ENCODE measurements at places on chromosomes 16 and 17.

- no peak for DNase-seq
These were observed 14.3 kb downstream of the CMTM3 start for GRCh38 chr16:66618588-66619375.

DNA sequence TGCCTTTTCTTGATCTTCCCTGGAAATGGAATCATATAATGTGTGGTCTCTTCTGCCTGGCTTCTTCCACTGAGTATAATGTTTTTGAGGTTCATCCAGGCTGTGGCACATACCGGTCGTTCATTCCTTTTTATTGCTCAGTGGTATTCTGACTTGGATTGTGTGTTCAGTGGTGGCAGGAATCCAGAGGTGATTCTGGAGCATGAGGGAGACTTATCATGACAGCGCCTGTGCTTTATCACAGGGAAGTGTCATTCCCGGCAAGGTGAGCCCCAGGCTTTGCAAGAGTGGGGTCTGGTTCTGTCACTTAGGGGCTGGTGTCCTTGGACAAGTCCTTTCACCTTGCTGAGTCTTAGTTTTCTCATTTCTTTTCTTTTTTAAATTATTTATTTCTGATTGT is 53.0 kb downstream of the IRX3 start:
- no peak for DNase-seq

- no peak for DNase-seq
These were observed 95.0 kb upstream of the RCVRN start for GRCh38 chr17:9999919-10000695.

DNA sequence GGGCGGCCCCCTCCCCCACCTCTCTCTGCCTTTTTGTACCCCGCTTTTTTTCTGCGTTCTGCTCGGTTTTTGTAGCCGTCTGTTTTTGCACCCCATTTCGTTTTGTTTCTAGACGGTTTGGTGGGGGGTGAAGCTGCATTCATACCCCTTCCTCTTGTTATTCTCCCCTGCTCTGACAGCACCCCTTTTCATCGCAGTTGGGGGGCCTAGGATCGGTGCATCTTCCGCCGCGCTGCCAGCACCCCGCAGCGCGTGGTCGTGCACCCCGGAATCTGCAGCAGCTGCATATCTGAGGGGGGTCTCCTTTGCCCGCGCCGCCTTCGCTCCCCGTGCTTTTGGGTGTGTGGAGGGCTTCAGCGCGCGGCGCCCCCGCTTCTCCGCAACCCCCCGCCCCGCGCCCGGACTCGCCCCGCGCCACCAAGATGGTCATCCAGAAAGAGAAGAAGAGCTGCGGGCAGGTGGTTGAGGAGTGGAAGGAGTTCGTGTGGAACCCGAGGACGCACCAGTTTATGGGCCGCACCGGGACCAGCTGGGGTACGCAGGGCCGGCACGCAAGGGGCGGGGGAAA is 455 bp downstream of the ATP1B2 start:
- no peak for DNase-seq

- peak; percentile 35 for DNase-seq
These were observed 24.2 kb downstream of the SAP30BP start for GRCh38 chr17:75691371-75691791.

DNA sequence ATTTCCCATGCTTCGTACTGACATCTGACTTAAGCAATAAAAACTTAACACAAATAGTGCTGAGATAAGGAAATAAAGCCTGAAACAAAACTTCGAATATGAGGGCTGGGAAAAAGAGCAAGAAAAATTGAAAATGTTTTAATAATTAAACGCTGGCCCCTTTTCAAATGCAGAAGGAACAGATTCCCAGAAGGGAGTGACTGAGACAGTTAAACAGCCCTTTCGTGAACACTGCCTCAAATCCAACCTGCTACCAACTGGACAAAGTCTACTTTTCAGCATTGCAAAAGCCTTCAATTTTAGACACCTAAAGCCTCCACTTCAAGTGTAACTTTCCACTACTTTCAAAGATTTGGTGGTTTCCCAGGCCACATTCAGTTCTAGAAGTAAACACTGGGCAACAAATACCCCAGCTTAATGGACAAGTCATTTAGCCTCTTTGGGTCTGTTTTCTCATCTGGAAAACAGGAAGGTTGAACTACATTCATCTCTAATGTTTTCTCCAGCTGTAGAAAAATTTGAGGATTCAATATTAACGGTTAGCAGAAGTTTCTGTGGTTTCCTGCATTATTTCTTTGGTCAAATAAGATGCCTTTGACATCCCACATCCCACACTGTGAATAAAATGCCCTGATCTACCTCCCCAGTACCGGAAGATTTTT is 11.8 kb downstream of the RFFL start:
- DNase-seq, result peak; percentile 49

- DNase-seq, result peak; percentile 38
These were observed 5.8 kb upstream of the OGFOD3 start for GRCh38 chr17:82424001-82424862.

- no peak for DNase-seq
These were observed 16.2 kb upstream of the NAGLU start for GRCh38 chr17:42519546-42520491.

DNA sequence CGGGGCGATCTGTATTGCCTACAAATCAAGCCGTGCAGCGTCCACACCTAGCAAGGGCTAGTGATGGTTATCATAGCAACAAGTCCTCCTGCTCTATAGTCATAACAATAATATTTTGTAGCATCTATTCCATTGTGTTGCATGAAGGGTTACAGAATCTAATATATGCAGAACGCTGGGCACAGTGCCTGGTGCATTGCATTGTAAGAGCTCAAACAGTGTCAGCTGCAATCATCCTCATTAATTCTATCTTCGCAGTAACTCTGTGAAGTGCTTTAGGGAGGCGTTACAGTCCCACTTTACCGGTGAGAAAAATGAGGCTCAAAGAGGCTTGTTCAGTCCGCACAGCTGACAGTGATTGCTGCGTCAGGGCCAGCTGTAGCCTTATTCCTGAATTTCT is 149.4 kb downstream of the RBFOX1 start:
- DNase-seq, result no peak

GRCh38 chr16:86498671-86499439 is 11.5 kb upstream of the FOXF1 start:
- no peak for DNase-seq

- DNase-seq, result no peak
These were observed 15.2 kb upstream of the DPEP1 start for GRCh38 chr16:89598199-89598598.

- DNase-seq, result no peak
These were observed 156.3 kb downstream of the MYO1D start for GRCh38 chr17:32720671-32721070.

GRCh38 chr16:89050868-89051311 is 42.8 kb upstream of the ACSF3 start:
- no peak for DNase-seq

DNA sequence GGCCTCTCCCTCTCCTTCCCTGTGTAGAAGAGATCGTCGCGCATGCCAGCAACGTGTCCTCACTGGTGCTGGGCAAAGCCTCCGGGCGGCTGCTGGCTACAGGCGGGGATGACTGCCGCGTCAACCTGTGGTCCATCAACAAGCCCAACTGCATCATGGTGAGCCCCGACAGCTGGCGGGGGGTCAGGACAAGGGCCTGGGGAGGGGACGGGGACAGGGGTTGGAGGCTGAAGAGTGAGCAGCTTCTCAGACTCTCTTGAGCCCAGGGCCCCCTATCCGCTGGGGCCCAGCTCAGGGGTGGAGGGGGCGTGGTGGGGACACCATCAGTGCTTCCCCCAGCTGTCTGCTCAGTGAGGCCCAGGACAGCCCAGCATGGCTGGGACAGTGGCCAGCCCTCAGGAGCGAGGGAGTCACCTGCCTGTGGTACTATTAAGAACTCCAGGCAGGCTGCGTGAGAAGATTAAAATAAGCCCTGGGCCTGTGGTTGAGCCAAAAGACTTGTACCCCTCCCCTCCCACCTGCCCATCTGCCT is 6.2 kb downstream of the KATNB1 start:
- DNase-seq, result no peak

- DNase-seq, result no peak
These were observed 13.3 kb downstream of the NXPH3 start for GRCh38 chr17:49588726-49589576.

DNA sequence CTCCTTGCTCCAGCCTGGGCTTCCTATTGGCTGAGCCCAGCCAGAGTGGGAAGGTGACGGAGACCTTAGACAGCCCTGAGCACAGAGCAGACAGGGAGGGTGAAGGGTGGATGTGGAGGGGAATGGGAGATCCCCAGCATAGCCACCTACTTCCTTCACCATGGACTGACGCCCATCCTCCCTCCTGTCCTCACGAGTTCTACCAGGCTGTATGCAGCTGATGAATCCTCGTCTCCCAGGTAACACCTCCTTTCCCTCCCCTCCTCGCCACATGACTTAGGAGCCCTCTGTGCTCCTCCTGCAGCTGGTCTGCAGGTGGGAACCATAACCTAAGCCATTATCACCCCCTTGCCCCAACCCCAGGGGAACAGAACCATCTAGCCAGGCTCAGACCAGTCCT is 9.0 kb upstream of the CRHR1 start:
- no peak for DNase-seq

GRCh38 chr17:71438631-71439146 is 682.1 kb upstream of the SOX9 start:
- no peak for DNase-seq

GRCh38 chr17:5329784-5330557 is 47.9 kb downstream of the RABEP1 start:
- DNase-seq, result no peak

GRCh38 chr17:48541577-48542113 is 3.3 kb downstream of the HOXB2 start:
- DNase-seq, result no peak

- no peak for DNase-seq
These were observed 73.2 kb upstream of the CDH5 start for GRCh38 chr16:66293207-66293735.

DNA sequence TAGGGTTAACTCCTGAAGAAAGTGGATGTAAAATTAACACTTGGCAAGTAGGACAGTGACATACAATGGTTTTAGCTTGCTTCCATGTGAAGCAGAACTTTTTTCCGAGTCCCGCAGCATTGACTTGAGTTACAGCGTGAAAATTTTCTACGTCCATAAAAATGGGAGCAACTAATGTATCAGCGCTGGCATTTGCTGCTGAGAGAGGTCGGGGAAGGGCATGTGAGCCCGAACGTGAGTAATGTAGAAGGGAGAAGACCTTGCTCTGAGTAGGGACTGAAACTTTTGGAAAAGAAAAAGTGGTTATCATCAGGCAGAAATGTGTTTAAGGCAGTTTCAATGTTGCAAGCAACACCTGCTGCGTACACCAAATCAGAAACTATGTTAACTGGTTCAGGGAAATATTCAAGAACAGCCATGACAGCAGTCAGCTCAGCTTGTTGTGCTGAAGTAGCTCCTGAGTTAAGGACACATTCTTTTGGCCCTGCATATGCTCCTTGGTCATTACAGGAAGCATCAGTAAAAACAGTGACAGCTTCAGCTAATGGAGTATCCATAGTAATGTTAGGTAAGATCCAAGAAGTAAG is 70.9 kb upstream of the ARL4D start:
- DNase-seq, result no peak

GRCh38 chr16:9518581-9518980 is 427.1 kb downstream of the HAPSTR1 start:
- DNase-seq, result no peak

DNA sequence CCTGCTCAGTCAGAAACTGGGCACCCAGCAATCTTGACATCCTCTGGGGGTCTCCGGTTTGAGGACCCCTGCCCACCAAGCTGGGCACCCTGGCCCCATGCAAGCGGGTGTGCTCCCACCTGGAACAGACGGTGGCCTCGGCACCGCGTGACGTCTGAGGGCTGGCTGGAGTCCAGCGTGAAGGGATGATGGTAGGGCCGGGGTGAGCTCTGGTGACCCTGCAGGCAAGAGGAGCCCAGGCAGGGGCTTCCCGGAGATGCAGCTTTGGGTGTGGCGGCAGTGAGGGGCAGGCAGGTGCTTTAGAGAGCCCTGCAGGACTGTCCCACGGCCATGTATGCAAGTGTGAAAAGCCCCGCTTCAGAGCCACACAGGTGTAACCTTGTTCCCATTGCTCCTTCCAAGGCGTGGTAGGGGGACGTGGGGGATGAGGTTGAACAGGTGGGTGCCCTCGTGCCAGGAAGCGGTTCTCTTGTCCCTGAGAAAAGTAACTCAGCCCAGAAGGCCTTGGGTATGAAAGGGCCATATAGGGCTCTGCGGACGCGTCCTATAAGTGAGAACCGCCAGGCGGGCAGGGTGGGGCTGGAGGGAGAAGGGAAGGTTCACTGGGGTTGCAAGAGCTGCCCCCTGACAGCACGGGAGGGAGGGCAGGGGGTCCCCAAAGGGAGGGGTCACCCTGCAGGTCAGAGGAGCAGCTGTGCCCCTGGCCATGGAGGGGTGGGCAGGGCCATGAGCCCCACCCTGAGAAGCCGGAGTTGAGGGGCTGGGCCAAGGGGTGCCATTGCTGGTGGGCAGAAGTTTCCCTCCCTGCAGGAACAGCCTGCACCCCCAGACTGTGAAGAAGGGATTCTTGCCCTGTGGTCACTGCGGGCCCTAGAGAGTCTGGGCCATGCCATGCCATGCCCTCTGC is 9.2 kb downstream of the RGS11 start:
- no peak for DNase-seq

Data from T-helper 1 cell (primary cell).